ENCODE measurements at places on chromosomes 6 and 20. TPM values are rescaled to one million over a fixed set of nuclear protein-coding genes. Genes with fewer than 3 reads are reported as not detected.

DNA sequence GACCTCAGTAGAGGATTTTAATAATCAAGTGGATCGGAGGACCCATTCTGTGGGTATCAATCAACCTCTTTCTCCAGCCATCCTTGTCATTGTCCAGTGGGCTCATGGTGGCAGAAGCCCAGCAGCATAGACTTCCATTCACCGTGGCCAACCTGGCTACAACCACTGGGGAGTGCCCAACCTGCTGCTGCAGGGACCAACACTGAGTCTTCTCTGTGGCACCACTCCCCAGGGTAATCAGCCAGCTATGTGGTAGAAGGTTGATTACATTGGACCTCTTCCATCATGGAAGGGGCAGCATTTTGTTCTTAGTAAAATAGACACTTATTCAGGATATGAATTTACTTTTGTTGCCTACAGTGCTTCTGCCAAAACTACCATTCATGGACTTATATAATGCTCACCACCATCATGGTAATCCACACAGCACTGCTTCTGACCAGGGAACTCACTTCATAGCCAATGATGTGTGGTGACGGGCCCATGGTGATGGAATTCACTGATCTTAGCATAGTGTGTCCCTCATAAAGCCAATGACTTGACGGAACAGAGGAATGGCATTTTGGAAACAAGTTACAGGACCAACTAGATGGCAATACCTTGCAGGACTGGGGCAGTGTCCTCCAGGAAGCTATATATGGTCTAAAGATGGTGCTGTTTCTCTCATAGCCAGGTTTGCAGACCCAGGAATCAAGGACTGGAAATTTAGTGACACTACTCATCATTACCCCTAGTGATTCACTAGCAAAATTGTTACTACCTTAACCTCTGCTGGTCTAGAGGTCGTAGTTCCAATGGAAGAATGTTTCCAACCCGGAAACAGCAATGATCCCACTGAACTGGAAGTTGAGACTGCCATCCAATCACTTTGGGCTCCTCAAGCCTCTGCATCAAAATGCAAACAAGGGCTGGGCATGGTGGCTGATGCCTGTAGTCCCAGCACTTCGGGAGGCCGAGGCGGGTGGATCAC, 7.6 kb downstream of the CD24 start:
- no peak overlapping the region for H3K27ac ChIP-seq
- no peaks in the 10 kb centered on the region for H3K4me1 ChIP-seq
- DNase-seq, result no peak
- no peaks in the 10 kb centered on the region for H3K36me3 ChIP-seq
- H3K4me3 ChIP-seq, result no peak overlapping the region
- no peaks in the 10 kb centered on the region for H3K27me3 ChIP-seq

DNA sequence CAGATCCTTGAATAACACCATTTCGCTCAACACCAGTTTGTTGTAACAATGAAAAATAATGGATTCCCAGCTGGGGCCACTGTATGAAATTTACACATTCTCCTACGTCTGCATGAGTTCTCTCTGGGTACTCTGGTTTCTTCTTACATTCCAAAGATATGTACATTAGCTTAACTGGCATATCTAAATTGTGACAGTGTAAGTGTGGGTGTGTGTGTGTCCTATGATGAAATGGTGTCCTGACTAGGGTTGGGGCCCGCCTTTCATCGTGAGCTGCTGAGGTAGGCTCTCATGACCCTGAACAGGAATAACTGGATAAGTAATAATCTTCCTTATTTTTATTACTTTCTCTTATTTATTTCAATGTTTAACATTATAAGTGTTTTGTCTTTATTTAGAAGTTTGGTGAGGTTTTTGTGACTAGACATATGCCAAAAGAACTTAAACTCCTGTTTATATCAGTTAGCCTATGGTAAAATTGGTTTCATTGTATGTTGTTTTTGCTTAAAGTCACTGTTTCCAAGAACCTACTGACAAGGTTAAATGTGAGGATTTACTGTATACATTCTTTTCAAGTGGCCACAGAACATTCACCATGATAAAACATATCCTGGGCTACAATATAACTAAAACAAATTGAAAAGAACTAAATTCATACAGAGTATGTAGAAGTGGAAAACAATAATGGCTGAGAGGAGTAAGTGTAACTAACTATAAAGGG, 42.4 kb downstream of the RBL1 start:
- no peaks in the 10 kb centered on the region for H3K4me1 ChIP-seq
- H3K27me3 ChIP-seq, result no peaks in the 10 kb centered on the region
- H3K27ac ChIP-seq, result no peak overlapping the region
- no peak overlapping the region for H3K4me3 ChIP-seq
- DNase-seq, result no peak
- H3K36me3 ChIP-seq, result peaks cover 38% of the 10 kb centered on the region

The NNAT gene
- not detected for total RNA-seq

DNA sequence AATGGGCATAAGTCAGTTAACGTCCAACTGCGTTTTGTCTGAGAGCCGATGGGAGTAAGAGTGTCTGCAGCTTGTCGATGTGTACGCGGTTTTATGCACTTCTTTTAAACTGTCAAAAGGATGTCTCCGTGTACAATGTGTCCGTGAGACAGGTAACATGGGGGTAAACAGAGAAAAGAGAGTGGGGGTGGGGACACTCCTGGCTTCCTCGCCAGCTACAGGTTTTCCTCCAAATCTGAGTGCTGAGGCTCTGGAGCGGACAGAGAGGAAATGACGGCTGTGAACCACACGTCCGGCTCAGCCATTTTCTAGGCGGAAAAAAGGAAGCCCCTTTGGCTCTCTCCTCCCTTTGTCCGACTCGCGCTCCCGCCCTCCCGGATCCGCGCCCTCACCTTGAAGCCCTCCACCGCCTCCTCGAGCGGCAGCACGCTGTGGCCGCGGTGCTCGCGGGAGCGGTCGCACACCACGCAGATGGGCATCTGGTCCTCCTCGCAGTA, 916 bp downstream of the TRIM27 start:
- H3K4me3 ChIP-seq, result peak overlapping the region; percentile 81
- H3K27ac ChIP-seq, result peak overlapping the region; percentile 84
- no peaks in the 10 kb centered on the region for H3K27me3 ChIP-seq
- peak; percentile 59 for DNase-seq

- H3K27me3 ChIP-seq, result no peaks in the 10 kb centered on the region
- DNase-seq, result no peak
- H3K36me3 ChIP-seq, result no peaks in the 10 kb centered on the region
- no peak overlapping the region for H3K4me3 ChIP-seq
Measured at GRCh38 chr6:98980819-98981218, 33.1 kb upstream of the FBXL4 start.

DNA sequence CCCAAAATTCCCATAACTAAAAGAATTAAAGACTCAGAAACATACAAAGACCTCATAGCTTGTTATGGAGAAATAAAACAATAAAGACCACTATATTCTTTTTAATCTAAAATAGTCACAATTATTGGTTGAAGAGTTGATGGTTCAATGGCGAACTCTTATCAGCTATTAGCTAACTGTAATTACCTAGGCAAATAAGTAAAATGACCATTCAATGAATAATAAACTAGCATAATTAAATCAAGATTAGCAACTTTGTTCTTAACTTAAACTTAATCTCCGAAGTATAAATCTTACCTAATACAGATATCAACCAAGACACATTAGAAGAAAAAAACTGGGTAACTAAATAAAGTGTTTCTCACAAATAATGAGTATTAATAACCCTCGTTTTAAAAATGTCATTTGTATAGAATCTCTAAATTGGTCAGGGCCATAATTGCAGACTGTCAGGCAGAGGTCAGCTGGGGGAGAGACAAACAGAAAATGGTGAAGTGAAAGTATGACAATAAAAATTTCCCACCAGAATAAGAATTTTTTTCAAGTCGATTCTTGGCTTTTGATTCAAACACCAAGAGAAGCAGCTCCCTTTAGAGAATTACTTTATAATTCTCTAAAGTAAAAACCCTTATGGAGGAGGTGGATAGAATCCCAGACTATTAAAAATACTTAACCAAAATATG, 1.7 kb downstream of the FKBP5 start:
- no peaks in the 10 kb centered on the region for H3K36me3 ChIP-seq
- H3K27me3 ChIP-seq, result no peaks in the 10 kb centered on the region
- DNase-seq, result no peak
- H3K27ac ChIP-seq, result peak overlapping the region; percentile 58
- H3K4me3 ChIP-seq, result peak overlapping the region; percentile 67

GRCh38 chr6:24431045-24431451, 28.3 kb downstream of the MRS2 start:
- H3K4me3 ChIP-seq, result no peak overlapping the region
- H3K4me1 ChIP-seq, result no peaks in the 10 kb centered on the region
- H3K27me3 ChIP-seq, result no peaks in the 10 kb centered on the region
- no peak overlapping the region for H3K27ac ChIP-seq
- no peak for DNase-seq
- H3K36me3 ChIP-seq, result peaks cover 3% of the 10 kb centered on the region

The TBX18 gene
- total RNA-seq, result not detected

All from natural killer cell (primary cell).